H1 (cell line): ENCODE measurements at places on chromosomes 3 and 15. TPM values are rescaled to one million over a fixed set of nuclear protein-coding genes. Genes with fewer than 3 reads are reported as not detected.

- no peaks in the 10 kb centered on the region for H3K27me3 ChIP-seq
- H3K36me3 ChIP-seq, result no peaks in the 10 kb centered on the region
- no peak for DNase-seq
- H3K27ac ChIP-seq, result no peak overlapping the region
- H3K4me1 ChIP-seq, result no peaks in the 10 kb centered on the region
Measured at GRCh38 chr15:67940324-67940719, 100.5 kb upstream of the RNU6-1 start.

DNA sequence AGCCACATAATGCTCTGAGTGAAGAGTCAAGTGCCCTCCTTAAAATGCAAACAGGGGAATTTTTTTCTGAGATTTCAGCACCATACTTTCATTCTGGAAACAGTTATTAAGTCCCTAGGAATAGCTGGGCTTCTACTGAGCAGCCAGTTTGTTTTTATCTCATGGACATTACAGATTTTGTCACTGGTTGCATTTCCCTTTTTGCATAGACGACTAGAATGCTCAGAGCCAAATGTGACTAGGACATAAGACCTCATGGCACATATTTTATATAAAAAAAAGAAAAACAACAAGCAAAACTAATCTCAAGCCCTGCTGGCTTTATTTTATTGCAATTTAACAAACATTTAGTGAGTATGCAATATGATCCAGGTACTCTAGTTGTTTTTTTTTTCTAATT lies 112.7 kb upstream of the NANOGP8 start:
- H3K36me3 ChIP-seq, result no peaks in the 10 kb centered on the region
- H3K27ac ChIP-seq, result no peak overlapping the region
- H3K4me1 ChIP-seq, result no peaks in the 10 kb centered on the region; the same call in 1 of the 2 replicates
- DNase-seq, result no peak

SLC12A1 gene
- total RNA-seq, result 1.0 TPM in 2 replicates

DNA sequence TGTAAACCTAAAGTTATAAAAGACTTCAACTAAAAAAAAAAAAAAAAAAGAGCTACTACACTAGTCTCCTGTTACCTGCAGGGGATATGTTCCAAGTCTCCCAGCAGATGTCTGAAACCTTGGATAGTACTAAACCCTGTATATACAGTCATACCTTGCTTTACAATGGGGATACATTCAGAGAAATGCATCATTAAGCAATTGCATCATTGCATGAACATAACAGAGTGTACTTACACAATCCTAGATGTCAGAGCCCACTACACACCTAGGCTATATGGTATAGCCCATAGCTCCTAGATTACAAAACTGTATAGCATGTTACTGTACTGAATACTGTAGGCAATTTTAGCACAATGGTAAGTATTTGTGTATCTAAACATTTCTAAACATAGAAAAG lies 119.1 kb downstream of the GMPS start:
- no peak overlapping the region for H3K4me3 ChIP-seq
- H3K27me3 ChIP-seq, result no peaks in the 10 kb centered on the region
- H3K4me1 ChIP-seq, result no peaks in the 10 kb centered on the region; the same call in none of the 2 replicates

SERPINI1 gene
- total RNA-seq, result 5.6 and 9.9 TPM in 2 replicates

- H3K27ac ChIP-seq, result no peak overlapping the region
- no peaks in the 10 kb centered on the region for H3K36me3 ChIP-seq
- no peak for DNase-seq
- no peak overlapping the region for H3K4me3 ChIP-seq
- no peaks in the 10 kb centered on the region for H3K4me1 ChIP-seq
Measured at GRCh38 chr3:153633407-153633806, 471.4 kb downstream of the RAP2B start.

GRCh38 chr3:106836906-106837305 lies 540.3 kb upstream of the CCDC54 start:
- H3K36me3 ChIP-seq, result no peaks in the 10 kb centered on the region
- no peak overlapping the region for H3K27ac ChIP-seq
- no peak overlapping the region for H3K4me3 ChIP-seq

CADPS gene
- total RNA-seq, result 10.2 and 11.7 TPM in 2 replicates

GRCh38 chr3:163056874-163057497 lies 1560.4 kb downstream of the OTOL1 start:
- no peaks in the 10 kb centered on the region for H3K4me1 ChIP-seq
- H3K36me3 ChIP-seq, result no peaks in the 10 kb centered on the region
- no peak for DNase-seq
- H3K27me3 ChIP-seq, result no peaks in the 10 kb centered on the region

GRCh38 chr3:12235691-12236090 lies 53.2 kb upstream of the PPARG start:
- no peak for DNase-seq
- no peak overlapping the region for H3K27ac ChIP-seq
- no peaks in the 10 kb centered on the region for H3K27me3 ChIP-seq
- H3K36me3 ChIP-seq, result no peaks in the 10 kb centered on the region
- no peak overlapping the region for H3K4me3 ChIP-seq
- no peaks in the 10 kb centered on the region for H3K4me1 ChIP-seq

GRCh38 chr3:162776148-162776547 lies 1279.5 kb downstream of the OTOL1 start:
- H3K4me1 ChIP-seq, result peaks cover 5% of the 10 kb centered on the region; the same call in 1 of the 2 replicates
- H3K27ac ChIP-seq, result no peak overlapping the region
- no peak for DNase-seq
- no peaks in the 10 kb centered on the region for H3K36me3 ChIP-seq

DNA sequence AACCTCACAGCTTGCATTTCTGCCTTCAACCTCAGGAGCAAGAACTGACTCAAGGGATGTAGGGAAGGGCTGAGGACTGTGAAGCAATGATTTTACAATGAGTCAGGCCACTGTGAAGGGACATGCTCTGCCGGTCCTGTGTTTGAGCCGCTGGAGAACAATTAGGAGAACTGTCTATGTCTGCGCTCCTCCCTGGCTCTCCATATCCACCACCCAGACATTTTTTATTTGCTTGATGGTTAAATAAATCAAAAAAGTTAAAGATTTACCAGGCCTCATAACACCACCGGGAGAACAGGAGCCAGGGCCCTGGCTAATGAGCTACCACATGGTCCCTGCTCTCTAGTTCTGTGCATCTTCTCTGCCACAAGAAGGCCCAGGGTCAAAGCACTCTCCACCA lies 29.6 kb downstream of the SEC61A1 start:
- DNase-seq, result no peak
- H3K27ac ChIP-seq, result no peak overlapping the region
- no peaks in the 10 kb centered on the region for H3K27me3 ChIP-seq
- H3K4me3 ChIP-seq, result no peak overlapping the region
- peaks cover 33% of the 10 kb centered on the region for H3K36me3 ChIP-seq

GRCh38 chr3:72907731-72908620 lies 20.1 kb downstream of the GXYLT2 start:
- no peak overlapping the region for H3K27ac ChIP-seq
- H3K36me3 ChIP-seq, result no peaks in the 10 kb centered on the region; the same call in 1 of the 2 replicates
- no peaks in the 10 kb centered on the region for H3K27me3 ChIP-seq
- H3K4me3 ChIP-seq, result no peak overlapping the region

COL6A5 gene
- total RNA-seq, result 0.06 TPM in 1 of 2 replicates, not detected in the other

- no peak overlapping the region for H3K27ac ChIP-seq
- H3K27me3 ChIP-seq, result no peaks in the 10 kb centered on the region
- H3K4me3 ChIP-seq, result no peak overlapping the region
Measured at GRCh38 chr15:55707951-55708350, 35.0 kb downstream of the PRTG start.

DNA sequence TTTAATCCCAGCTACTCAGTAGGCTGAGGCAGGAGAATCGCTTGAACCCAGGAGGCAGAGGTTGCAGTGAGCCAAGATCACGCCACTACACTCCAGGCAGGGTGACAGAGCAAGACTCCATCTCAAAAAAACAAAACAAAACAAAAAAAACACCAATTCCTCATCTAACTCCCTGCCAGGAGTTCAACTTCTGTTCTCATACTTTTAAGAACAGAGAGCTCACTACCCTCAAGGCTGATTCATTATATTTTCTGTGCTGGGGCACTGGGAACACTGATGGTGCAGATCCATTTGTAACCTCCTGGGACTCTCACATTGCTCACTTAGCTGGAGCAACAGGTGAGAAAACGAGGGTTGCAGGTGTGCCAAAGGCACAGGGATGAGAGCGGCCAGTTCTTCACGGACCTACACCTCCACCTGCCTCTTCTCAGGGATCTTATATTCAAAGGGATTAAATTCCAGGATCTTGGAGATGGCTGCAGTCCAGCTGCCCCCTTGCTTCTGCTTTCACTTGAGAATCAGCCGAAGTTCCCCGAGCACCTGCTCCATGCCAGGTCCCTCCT lies 12.3 kb upstream of the CSK start:
- H3K36me3 ChIP-seq, result no peaks in the 10 kb centered on the region
- no peak for DNase-seq
- H3K4me3 ChIP-seq, result no peak overlapping the region
- H3K27ac ChIP-seq, result no peak overlapping the region

CPNE9 gene
- 4.4 and 4.8 TPM in 2 replicates for total RNA-seq

DNA sequence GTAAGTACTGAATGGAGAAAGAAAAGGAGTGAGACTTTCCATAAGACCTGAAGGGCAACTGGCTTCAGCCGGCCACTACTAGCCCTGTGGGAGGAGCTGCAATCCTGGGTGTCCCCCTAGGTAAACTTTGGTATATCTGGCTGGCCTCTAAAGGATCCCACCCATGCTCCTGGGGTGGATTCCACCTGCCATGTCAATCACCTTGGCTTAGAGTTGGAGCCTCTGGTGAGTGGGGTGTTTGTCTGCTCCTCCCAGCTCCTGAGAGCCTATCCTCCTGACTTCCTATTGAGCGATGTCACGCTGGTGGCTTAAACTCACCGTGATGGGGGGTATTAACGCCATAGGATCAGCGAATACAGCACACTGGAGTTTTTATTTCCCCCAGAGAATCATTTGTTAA lies 2.6 kb downstream of the SPTBN5 start:
- DNase-seq, result no peak
- H3K27ac ChIP-seq, result no peak overlapping the region
- H3K36me3 ChIP-seq, result no peaks in the 10 kb centered on the region

NR1I2 gene
- total RNA-seq, result 0.28 and 0.44 TPM in 2 replicates

DNA sequence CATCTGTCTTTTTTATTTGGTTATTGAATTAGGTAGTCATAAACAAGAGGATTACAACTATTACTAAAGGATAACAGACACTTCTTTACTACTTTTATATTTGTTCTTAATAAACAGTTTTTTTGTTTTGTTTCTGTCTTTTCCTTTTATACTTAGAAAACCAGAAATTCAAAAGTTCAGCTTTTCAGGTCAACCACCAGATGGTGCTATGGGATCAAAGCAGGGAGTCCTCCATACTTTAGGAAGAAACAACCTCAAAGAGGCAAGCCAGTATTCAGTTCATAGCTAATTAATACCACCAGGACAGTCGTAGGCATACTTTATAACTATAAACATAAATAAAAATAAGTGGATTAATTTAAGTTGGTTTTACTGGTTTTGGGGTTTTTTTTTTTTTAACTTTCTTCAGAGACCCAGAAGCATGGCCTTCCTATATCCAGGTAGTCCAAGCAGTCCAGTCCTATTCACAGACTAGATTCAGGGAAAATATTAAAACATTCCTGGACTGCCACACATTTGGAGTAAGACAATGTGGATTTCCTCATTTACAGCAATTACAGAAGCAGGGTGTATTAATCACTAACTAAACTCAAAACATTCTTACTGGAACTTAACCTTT lies 16.0 kb upstream of the EID1 start:
- no peaks in the 10 kb centered on the region for H3K36me3 ChIP-seq
- H3K4me1 ChIP-seq, result 0 out of 2 replicates have a peak, but pooled peaks cover 1% of the 10 kb centered on the region
- no peak overlapping the region for H3K4me3 ChIP-seq
- no peak overlapping the region for H3K27ac ChIP-seq
- no peaks in the 10 kb centered on the region; the same call in 1 of the 2 replicates for H3K27me3 ChIP-seq

DNA sequence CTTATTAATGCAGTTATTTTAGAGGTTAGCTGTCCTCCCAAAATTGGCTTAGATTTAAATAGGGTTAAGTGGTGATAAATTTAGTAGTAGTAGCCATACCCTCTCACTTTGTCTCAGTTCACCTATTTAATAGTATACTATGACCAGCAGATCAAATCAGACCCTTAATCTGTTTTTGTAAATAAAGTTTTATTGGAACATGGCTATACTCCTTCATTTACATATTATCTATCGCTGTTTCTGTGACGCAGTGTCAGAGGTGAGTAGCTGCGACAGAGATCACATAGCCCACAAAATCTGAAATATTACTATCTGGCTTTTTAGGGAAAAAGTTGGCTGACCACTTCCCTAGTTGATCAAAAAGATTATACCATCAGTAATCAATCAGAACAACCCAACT lies 113.2 kb downstream of the FILIP1L start:
- no peak for DNase-seq
- no peak overlapping the region for H3K4me3 ChIP-seq
- H3K27me3 ChIP-seq, result no peaks in the 10 kb centered on the region
- no peaks in the 10 kb centered on the region for H3K36me3 ChIP-seq

SPTSSB gene
- 11.7 and 33.4 TPM in 2 replicates for total RNA-seq

GRCh38 chr3:102353805-102354204 lies 81.0 kb upstream of the ZPLD1 start:
- H3K27me3 ChIP-seq, result no peaks in the 10 kb centered on the region
- no peak overlapping the region for H3K27ac ChIP-seq
- no peaks in the 10 kb centered on the region for H3K36me3 ChIP-seq
- no peak overlapping the region for H3K4me3 ChIP-seq

GREM1 gene
- total RNA-seq, result 0.57 and 1.1 TPM in 2 replicates

GPR171 gene
- total RNA-seq, result not detected in 2 replicates

DNA sequence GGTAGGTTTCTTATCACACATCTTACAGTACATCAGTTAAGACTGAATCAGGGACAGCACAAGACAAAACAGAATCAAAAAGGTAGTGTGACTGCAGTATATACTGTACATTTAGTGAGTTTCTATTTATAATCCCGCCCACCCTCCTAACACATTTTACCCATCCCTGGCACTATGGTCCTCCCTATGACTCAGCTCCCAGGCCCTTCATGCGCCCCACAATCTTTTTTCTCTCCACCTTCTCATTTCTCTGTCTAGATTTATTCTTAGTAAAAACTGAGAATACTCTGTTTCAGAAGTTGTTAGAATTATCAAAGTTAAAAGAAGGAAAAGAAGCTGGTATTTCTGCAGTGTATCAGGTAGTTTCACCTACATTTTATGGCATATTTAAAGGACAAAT lies 427.3 kb downstream of the CNTN4 start:
- H3K27me3 ChIP-seq, result no peaks in the 10 kb centered on the region
- no peaks in the 10 kb centered on the region for H3K4me1 ChIP-seq
- H3K27ac ChIP-seq, result no peak overlapping the region
- H3K4me3 ChIP-seq, result no peak overlapping the region
- DNase-seq, result no peak

- no peaks in the 10 kb centered on the region for H3K4me1 ChIP-seq
- DNase-seq, result no peak
Measured at GRCh38 chr3:20846832-20847231, 660.8 kb upstream of the SGO1 start.

DNA sequence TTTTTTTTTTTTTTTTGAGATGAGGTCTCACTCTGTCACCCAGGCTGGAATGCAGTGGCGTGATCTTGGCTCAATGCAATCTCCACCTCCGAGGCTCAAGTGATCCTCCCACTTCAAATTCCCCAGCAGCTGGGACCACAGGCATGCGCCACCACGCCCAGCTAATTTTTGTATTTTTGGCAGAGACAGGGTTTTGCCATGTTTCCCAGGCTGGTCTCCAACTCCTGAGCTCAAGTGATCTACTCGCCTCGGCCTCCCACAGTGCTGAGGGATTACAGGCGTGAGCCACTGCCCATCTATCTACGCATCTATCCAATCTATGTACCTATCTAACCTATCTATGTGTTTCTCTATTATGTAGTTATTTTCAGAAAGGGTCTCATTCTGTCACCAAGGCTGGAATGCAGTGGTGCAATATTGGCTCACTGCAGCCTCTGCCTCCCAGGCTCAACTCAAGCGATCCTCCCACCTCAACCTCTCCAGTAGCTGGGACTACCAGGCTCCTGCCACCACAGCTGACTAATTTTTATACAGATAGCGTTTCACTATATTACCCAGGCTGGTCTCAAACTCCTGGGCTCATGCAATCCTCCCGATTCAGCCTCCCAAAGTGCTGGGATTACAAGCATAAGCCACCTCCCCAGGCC lies 20.2 kb upstream of the GPX1 start:
- no peaks in the 10 kb centered on the region for H3K27me3 ChIP-seq
- no peak for DNase-seq
- H3K4me3 ChIP-seq, result no peak overlapping the region
- H3K4me1 ChIP-seq, result no peaks in the 10 kb centered on the region
